ENCODE measurements at places on chromosomes 1 and 21. TPM values are rescaled to one million over a fixed set of nuclear protein-coding genes. Genes with fewer than 3 reads are reported as not detected.

Gene CCDC24
- 1.9 TPM for total RNA-seq

Gene CYP2J2
- 160 TPM for total RNA-seq

Gene TNNT2
- 8,017 TPM for total RNA-seq

Gene SPATA45
- total RNA-seq: not detected

Gene FCER1A
- 1.2 TPM for total RNA-seq

Gene KRTAP23-1
- not detected for total RNA-seq

DNA sequence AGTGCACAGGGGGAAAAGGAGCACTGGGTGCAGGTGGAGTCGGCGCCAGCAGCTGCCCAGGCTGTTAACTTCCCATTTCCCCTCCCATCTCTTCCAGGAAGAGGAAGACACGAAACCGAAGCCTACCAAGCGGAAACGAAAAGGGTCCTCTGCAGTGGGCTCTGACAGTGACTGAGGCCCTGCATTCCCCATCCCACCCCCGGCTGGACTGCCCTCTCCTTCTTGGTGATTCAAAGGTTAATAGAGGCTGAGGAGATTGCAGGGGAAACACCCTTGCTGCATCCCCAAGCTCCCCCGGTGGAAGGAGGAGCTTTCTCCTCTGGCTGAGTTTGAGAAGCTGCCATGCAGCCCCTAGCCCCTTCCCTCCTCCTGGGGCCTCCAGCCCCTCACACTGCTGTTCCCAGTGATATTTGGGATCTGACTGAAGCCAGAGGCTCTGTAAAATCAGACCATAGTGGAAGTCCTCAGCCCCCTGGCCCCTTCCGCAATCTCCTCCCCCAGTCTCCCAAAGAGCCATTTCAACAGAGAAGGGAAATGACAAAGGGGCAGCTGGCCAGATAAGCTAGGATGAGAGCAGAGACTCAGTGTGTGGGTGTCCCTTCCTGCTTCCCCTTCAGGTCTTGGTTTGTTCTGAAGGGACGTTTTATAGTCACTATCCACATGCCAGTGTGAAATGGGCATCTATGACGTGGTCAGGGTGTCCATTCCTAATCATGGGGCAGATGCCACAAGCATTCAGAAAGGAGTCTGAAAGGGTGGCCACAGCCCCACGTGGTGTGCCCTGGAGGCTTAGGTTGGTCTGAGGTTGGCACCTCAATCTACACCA, 1.9 kb upstream of the SLC27A3 start:
- no peak for DNase-seq

DNA sequence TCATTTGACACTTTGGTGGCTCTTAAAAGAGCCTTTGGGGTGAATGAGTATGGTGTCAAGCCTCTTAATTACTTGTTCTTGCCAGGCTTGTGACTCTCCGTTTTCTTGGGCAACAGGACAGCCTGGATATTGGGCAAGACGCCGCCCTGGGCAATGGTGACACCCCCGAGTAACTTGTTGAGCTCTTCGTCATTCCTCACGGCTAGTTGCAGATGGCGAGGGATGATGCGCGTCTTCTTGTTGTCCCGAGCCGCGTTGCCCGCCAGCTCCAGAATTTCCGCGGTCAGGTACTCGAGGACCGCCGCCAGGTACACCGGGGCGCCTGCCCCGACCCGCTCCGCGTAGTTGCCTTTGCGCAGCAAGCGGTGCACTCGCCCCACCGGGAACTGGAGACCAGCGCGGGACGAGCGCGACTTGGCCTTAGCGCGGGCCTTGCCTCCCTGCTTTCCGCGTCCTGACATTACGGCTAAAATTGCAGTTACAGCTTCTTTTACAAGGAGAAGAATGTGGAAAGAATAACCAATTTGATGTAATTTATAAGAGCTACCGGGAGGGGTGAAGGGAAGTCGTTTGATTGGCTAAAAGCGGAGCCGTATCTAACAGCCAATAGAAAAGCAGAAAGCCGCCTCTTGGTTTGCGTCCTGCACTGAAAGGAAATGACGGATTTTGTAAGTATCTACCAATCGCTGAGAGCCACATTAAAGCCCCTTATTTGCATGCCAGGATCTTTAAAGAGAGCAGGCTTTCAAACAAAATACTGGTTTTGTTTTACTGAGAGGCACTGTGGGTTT, 11.7 kb upstream of the BOLA1 start:
- DNase-seq: peak; percentile 83

- DNase-seq: no peak
Measured at GRCh38 chr1:47225430-47226100, 6.5 kb downstream of the TAL1 start.

DNA sequence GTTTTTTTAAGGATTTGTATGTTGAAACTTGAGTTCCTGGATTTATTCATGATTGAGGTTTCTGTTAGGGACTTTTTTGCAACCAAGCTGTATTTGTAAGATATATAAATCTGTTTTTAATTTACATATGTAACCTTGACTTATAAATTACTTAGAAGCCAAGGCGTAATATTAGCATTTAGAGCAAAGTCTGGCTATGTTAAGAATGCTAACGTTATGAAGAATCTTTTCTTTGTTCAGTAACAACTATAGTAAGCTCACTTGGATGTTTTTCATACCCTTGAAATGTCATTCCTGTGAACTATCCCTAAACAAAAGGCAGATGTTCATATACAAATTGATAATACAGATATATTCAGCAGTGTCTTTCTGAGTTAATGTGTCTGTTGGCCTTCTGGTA, 155.3 kb downstream of the MAGI3 start:
- DNase-seq: no peak

DNA sequence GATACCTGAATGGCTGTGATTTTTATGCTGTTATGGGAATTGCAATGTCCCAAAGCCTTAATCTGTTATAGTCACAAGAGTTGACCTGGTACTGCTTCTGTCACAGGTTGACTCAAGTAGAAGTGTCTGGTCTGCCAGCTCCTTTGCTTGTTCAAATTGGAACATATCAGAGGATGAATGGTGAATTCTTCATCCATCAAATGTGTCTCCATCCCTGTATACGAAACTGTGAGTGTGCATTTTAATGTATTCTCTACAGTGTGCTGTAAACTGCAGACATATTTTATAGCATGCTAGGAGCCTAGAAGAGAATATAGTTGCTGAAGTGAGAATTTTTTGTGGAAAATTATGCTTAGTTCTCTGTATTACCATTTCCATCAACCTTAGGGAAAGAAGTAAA, 608.4 kb downstream of the AMY1C start:
- DNase-seq: no peak

GRCh38 chr1:118986555-118987467, 1.3 kb downstream of the TBX15 start:
- DNase-seq: no peak

DNA sequence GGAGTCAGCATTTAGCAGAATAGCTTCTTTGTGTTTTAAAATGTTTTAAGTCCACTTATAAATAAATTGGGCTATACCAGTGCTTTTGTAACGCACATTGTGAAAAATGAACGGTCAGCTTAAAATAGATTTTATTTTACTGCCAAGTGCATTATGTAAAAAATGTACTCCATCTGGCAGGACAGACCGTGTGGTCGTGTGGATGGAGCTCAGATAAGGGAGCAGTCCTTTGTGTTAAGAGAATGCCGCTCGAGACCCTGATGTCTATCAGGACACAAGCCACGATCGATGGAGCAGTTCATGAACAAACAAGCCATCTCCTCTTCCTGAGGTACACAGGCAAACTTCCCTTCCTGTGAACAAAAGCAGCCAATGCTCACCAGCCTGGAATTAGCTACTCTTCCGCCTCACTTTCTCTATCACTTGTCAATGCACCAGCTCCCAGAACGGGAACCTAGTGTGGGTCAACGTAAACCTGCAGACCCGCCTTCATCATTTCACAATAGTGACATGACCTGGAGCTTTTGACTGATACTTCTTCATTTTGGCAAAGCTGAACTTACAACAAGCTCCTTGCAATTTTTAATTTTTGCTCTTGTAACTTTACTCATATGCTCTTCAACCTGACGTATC, 243.5 kb downstream of the TGFB2 start:
- DNase-seq: no peak

GRCh38 chr1:20164694-20165202, 21.1 kb upstream of the UBXN10 start:
- no peak for DNase-seq

GRCh38 chr1:227893300-227893948, 54.3 kb downstream of the WNT9A start:
- DNase-seq: peak; percentile 57

GRCh38 chr1:9035226-9035625, 9.0 kb upstream of the SLC2A7 start:
- DNase-seq: no peak
